Retinal pigment epithelial cell (primary cell): ENCODE measurements at places on chromosomes 5 and 9.

GRCh38 chr5:95652849-95653248, 6.3 kb downstream of the RFESD start:
- DNase-seq: no peak

DNA sequence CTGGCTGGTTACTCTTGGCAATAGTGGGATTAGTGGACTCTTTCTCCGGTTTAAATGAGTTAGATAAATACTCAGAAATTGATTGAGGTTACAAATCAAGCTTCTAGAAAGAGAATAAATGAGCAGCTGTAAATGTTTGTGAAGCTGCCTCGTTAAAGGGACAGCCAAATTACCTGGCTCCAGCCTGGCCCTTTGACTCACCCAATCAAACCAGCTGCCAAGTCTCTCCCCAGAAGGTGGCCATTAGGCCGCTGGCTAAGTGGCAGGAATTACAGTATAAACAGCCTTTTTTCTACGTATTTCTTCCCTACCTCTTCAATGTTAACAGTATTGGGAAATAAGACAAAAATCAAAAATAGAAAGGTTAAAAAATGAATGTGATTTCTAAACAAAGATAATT, 46.0 kb upstream of the SRFBP1 start:
- DNase-seq: no peak

DNA sequence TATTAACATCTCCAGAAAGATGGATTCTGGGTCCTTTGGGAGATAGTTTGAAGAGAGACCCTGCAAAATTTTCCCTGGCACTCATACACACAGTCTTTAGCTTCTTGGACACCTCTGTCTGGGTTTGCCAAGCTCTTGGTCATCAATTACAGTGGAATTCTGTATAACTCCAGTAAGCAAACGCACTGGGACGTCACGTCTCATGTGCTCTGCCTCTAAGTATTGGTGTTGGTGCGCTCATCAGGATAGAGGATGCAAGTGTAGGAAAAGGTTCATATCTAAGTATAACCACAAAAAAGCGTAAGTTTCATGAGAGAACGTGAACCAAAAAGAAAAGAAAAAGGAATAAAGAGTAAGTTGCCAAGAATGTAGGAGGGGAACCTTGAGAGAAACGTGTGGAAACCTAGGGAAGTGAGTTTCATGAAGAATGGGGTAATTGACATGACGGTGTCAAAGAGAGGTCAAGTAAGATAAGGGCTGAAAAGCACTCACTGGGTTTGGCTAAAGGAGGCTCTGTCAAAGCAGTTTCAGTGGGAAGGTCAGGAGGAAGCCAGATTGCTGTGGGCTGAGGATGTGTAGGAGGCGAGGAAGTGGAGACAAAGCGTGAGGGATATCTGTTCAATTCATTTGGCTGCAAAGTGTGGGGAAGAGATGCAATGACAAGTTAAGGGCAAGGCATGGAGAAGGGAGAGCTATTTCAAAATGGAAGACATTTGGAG, 92.7 kb downstream of the RAD23B start:
- no peak for DNase-seq

- no peak for DNase-seq
These were observed 45.9 kb upstream of the KCNMB1 start for GRCh38 chr5:170434966-170435605.

GRCh38 chr9:10700291-10700690, 87.5 kb upstream of the PTPRD start:
- DNase-seq: no peak

GRCh38 chr5:113606298-113607134, 93.0 kb downstream of the YTHDC2 start:
- no peak for DNase-seq

GRCh38 chr5:73229271-73229670, 56.3 kb downstream of the TMEM174 start:
- peak; percentile 46 for DNase-seq

- no peak for DNase-seq
These were observed 12.7 kb downstream of the RLN1 start for GRCh38 chr9:5326893-5327548.

DNA sequence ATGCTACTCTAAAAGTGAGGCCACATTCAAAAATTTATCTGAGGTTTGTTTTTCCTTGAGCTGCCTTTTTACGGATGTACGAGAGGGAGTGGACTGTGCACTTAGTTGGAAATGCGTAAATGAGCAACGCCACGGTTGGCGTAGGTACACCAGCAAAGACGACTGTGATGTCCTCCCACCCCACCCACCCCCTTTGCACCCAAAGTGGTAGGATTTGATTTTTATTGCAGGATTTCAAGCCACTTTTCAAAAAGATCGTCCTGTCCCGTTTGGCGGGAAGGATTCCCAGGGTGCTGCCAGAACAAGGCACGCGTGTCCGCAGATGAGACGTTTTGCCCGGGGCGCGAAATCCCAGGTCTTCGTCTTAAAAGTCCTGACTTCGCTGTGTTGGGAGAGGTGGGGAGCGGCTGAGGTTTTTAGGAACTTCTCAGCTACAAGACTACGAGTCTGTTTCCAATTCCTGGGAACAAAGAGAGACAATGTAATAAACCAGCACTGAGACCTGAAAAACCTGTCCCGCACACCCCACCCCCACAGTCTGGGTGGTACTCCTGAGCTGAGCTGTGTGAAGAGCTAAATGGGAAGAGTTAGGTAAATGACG, 1.0 kb upstream of the TLE1 start:
- no peak for DNase-seq

- DNase-seq: no peak
These were observed 12.5 kb downstream of the ST8SIA4 start for GRCh38 chr5:100890461-100891008.

DNA sequence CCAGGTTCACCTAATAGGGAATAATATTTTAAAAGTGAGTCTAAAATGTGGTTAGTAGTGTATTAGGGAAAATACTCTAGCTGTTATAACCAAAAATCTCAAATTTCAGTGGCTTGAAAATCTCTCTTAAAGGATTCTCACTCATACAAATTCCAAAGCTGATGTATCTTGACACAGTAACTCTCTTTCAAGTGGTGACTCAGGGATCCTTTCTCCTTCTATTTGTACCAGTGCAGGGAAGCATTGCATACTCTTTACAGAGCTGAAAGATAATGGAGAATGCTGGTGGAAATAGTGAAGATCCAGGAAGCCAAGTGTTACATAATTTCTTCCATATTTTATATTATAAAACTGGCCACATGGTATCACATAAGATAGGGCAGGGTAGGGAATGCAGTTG, 560.2 kb upstream of the CDH9 start:
- no peak for DNase-seq

- DNase-seq: no peak
These were observed 91.4 kb upstream of the RANBP6 start for GRCh38 chr9:6106711-6107339.

- DNase-seq: no peak
These were observed 54.4 kb downstream of the SMIM23 start for GRCh38 chr5:171840066-171840465.

DNA sequence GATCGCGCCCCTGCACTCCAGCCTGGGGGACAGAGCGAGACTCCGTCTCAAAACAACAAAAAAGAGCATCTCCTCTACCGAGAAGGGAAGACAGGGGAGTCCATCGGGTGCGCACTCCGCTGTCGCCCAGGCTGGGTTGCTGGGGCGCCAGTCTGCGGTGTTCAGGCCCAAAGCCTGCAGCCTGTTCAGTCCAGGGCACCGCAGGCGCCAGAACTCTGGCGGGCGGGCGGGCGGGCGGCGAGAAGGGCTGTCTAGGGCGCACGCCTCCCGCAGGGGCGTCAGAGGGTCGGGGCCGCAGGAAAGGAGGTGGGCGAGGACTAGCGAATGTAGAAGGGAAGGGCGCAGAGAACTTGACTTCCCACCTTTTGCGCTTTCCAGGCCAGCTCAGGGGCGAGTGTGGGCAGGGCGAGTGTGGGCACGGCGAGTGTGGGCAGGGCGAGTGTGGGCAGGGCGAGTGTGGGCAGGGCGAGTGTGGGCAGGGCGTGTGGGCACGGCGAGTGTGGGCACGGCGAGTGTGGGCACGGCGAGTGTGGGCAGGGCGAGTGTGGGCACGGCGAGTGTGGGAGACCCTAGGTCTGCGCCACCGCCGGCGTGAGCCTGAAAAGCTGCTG, 10.5 kb downstream of the PROP1 start:
- DNase-seq: no peak

DNA sequence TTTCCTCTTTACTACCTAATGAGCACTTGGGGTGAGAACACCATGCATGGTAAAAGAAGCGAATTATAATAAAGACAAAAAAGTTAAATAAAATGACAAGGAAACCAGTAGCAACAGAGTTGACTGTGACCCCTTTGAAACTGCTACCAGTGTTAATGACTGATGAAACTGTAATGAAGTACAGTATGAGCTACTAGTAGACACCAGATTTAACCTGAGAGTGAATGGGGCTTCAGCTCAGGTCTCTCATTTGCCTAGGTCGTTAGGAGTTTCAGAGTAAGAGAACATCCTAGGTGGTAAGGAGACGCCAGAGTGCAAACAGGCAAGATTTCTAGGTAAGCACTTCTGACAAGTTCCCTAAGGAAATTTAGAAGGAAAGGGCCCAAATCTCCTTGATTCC, 346.4 kb downstream of the BNC2 start:
- no peak for DNase-seq

DNA sequence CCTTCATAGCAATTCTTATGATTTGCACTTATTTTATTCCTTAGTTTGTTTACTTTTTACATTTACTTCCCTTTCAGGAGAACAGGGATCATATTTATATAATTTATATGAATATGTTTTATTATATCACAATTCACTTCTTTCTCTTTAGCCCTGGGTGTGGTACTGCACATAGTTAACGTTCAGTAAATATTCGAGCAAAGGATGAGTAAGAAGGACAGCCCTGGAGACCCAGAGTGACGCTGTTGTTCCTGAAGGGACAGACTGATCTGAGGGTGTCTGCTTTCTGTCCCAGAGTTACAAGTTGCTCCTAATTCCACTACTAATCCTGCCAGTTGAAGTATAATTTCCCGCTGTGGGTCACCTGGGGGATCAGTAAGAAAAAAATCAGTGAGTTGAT, 366.1 kb downstream of the DMRT2 start:
- no peak for DNase-seq

DNA sequence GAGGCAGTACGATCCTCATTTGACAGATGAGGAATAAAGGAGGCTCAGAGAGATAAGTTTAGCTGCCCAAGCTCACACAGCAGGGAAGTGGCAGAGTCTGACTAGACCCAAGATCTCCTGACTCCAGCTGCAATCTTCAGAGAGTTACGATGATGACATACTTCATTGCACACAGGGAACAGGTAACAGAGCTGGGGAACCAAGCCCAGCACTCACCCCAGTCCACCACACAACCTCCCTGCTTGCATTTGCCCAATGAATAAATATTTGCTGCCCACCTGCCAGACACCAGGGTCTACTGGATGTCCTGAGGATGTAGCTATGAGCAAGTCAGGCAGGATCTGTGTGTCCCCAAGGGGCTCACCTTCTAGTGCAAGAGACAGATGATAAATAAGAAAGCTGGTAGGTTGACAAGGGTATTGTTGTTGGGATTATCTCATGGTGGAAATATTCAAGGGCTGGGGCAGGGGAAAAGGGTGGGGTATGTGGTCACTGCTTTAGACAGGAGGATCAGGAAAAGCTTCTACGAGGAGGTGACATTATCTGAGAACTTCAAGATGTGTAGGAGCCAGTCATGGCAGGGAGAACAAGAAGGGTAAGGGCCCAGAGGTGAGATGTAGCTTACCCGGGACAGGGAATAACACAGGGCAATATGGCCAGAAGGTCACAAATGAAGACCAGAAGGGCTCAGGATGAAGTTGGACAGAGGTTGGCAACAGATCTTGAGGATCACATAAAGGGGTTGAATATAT, 28.6 kb upstream of the CPEB4 start:
- no peak for DNase-seq

- DNase-seq: no peak
These were observed 35.7 kb upstream of the UGT3A1 start for GRCh38 chr5:36026706-36027465.

- DNase-seq: no peak
These were observed 76.4 kb downstream of the MEGF10 start for GRCh38 chr5:127367029-127367428.
